ENCODE measurements at places on chromosomes 13 and 19. TPM values are rescaled to one million over a fixed set of nuclear protein-coding genes. Genes with fewer than 3 reads are reported as not detected.

GRCh38 chr13:61045251-61045650 lies 370.4 kb downstream of the PCDH20 start:
- no peak for DNase-seq

DNA sequence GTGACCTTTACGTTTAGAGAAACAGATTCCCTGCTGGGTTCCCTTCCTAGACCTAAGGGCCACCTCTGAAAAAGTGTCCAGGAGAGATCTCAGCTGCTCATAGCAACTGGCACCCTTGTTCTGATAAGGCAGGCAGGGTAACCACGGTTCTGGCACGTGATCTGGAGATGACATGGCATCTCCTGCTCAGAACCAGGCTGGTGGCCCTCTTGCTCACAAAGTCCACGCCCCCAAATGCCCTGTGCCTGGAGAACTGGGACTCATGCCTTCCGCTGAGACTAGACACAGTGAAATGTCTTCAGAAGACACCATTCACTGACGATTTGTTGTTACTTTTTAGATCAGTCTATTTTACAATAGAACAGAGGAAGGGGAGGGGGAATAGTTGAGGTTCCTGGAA lies 174.1 kb downstream of the ZNF536 start:
- no peak for DNase-seq

GRCh38 chr13:32278426-32278825 lies 36.7 kb downstream of the ZAR1L start:
- peak; percentile 4 for DNase-seq

GRCh38 chr13:73580513-73581267 lies 521.9 kb downstream of the KLF5 start:
- no peak for DNase-seq

GRCh38 chr13:42906257-42906656 lies 85.8 kb downstream of the EPSTI1 start:
- no peak for DNase-seq

DNA sequence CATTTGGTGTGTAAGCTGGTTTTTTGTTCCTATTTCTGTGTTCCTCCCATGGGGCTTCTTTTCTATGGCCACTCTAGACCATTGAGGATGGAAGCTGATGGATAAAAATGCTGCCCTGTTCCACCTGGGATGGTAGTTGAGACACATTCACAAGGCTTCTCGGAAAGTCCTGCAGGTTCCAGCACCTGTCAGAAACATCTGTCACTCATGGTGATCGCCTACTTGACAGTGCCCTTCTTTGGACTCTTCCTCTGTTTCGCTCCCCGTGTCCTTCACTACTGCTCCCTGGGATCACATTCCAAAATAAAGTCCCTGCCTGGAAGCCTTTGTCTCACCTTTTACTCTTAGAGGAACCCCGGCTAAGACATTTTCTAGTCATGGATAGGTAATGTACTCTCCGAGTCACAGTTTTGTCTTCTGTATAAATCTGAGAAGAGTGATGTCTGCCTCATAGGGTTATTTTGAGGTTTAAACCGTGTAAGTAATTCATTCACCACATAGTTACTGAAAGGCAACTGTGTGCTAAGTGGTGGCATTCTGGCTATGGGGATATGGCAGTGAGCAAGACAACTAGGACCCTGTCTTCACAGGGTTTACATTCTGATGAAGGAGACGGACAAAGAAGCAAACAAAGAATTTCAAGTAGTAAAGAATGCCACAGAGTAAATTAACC lies 21.0 kb downstream of the UBAC2 start:
- DNase-seq = no peak

DNA sequence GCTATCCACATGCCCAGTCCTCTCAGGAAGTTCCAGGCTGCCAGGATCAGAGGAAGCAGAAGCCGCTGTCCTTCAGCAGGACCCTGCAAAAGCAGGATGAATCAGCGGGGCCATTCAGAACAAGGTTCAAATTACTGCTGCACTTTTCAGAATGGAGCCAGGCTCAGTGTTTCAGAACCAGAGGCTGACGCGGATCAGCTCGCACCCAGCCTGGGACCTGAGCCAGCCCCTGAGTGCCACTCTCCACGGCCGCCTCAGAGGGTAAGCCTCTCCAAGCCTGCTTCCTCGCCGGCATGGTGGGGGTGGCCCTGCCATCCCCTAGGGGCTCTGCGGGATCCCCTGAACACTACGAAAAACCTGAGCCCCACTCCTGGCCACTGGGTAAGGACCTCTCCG lies 24.7 kb downstream of the RASA3 start:
- DNase-seq = peak; percentile 29

GRCh38 chr19:35107545-35107944 lies 8.1 kb upstream of the FXYD3 start:
- peak; percentile 74 for DNase-seq

- no peak for DNase-seq
Measured at GRCh38 chr19:16820056-16820455, 9.1 kb upstream of the SIN3B start.

- no peak for DNase-seq
Measured at GRCh38 chr13:99416411-99417121, 84.7 kb upstream of the TM9SF2 start.

DNA sequence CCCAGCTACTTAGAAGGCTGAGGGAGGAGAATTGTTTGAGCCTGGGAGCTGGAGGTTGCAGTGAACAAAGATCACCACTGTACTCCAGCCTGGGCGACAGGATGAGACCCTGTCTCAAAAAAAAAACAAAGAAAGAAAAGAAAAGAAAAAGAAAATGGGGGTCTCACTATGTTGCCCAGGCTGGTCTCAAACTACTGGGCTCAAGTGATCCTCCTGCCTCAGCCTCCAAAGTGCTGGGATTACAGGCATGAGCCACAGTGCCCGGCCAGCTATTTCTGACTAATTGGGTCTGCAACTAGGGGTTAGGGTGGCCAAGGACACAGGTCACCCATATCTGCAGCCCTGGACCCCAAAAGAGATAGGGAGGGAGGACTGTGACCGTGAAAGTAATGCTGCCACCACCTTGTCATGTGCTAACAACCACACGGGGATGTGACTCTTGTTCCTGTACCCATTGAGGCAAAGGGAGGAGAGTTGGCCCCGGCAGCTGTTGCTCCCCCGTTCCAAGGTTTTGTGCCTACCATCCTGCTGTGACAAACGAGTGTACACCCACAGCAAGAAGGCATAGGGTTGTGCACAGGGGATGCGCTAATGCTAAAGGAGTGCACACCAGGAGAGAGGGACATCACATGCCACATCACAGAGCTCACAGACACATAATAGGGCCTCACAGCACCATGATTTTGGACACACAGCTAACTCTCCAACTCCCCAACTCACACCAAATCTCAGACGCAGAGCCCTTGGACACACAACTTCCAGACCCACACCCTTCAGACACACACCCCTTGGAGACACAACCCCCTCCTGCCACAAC lies 619 bp downstream of the MEF2B start:
- DNase-seq = no peak

- DNase-seq = no peak
Measured at GRCh38 chr19:7550987-7551761, 15.7 kb downstream of the PNPLA6 start.

DNA sequence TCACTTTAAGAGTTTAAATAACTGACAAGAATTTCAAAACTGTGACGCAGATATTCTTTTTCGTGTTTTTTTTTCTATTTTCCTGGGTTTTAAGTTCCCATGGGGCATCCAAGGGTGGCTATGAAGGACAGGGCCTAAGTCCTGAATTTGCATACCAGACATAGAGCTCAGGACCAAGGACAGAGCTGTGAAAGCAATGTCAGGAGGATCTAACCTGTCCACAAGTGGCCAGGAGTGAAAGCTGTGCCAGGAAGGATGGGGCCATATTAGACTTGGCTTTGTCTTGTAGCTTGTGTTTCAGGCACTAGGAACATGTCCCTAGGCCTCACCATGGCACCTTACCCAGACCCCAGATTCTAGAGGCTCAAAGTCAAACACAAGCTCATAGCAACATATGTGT lies 289.4 kb upstream of the MIR17HG start:
- DNase-seq = no peak

DNA sequence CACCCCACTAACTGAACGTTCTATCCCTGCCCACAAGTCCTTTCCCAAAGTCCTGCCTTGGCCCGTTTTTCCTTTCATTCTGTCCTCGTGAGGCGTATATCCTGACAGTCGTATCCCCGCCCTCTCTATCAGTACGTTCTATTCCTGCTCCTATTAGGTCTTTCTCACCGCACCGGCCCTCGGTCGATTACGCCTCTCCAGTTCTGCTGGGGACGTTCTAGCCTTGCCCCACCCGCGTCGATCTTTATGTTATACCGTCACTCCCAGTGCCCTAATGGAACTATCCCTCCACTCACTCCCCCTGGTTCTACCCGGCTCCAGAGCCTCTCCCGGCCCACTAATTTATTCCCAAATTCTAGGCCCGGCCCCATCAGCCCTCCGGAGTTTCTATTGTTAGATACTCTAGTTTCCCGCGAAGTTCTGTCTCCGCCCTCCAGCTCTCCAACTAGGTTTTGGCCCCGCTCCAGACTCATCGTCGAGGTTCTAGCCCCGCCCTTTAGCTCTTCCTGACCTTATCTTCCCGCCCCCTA lies 2.0 kb downstream of the PLAUR start:
- no peak for DNase-seq

GRCh38 chr13:111901267-111901915 lies 165.6 kb upstream of the SOX1 start:
- DNase-seq = no peak

GRCh38 chr13:113907635-113908617 lies 44.0 kb upstream of the GAS6 start:
- DNase-seq = peak; percentile 87

DNA sequence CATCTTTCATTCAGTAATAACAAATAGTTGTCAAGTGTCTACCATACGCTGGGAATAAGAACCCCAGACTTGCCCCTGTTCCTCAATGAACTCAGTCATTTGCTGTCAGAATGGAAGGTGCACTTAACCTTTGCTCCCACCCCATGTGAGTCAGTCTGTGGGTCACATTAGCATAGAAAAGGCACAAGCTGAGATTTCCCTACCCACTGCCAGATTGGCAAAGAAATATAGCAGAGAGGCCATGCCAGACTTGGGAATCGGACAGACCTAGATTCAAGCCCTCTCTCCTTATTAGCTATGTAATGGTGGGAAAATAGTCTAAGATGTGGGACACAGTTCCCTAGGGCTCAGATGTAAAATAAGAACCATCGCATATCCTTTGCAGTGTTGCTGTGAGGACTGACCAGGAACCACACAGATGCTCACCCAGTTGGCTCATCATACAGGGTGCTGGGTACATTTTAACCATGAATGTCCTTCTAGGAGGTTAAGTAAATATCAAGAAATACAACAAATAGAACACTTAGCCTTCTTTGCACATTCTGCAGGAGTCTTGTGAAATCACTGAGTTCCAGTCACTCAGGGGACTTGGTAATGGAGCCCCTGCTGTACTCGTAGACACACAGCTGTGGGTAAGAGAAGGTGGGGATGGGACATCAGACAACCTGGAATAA lies 218.2 kb downstream of the FGF14 start:
- DNase-seq = no peak

GRCh38 chr19:4051175-4052101 lies 15.3 kb downstream of the ZBTB7A start:
- peak; percentile 33 for DNase-seq

GRCh38 chr19:4715529-4716221 lies 8.0 kb downstream of the DPP9 start:
- no peak for DNase-seq

The PRX gene
- 6.3 TPM for total RNA-seq

The NUMBL gene
- 42.8 TPM for total RNA-seq

The GFY gene
- total RNA-seq = not detected

The FXYD1 gene
- not detected for total RNA-seq

The KHSRP gene
- total RNA-seq = 65.4 TPM

The FCER2 gene
- not detected for total RNA-seq

The LGALS14 gene
- not detected for total RNA-seq

The ZNF681 gene
- total RNA-seq = 1.4 TPM

The ACP7 gene
- not detected for total RNA-seq

The NKPD1 gene
- total RNA-seq = not detected

The TUBB4A gene
- total RNA-seq = 0.03 TPM

The CTXN1 gene
- 16.2 TPM for total RNA-seq
